NCI-H510A treated with DMSO at 0.1 percent for 48 hours (cell line): ENCODE measurements at places on chromosomes 1 and 21.

DNA sequence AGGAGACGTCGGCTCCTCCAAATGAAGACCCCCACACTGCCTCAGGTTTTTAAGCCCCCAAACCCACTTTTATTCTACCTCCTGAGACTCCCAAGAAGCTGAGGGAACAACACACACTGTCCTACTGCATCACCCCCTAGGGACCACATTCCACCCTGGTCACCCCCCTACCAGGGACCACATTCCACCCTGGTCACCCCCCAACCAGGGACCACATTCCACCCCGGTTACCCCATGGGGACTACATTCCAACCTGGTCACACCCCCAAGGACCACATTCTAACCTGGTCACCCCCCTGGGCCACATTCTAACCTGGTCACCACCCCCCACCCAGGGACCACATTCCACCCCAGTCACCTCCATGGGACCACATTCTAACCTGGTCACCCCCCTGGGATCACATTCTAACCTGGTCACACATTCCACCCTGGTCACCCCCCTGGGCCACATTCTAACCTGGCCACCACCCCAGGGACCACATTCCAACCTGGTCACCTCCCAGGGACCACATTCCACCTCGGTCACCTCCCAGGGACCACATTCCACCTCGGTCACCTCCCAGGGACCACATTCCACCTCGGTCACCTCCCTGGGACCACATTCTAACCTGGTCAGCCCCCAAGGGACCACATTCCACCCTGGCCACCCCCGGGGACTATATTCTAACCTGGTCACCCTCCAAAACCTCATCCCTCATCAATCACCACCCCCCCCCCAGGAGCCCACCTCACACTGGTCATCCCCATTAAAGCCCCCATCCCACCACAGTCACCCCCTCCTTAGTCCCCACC, 587.6 kb downstream of the NPHP4 start:
- DNase-seq = no peak

DNA sequence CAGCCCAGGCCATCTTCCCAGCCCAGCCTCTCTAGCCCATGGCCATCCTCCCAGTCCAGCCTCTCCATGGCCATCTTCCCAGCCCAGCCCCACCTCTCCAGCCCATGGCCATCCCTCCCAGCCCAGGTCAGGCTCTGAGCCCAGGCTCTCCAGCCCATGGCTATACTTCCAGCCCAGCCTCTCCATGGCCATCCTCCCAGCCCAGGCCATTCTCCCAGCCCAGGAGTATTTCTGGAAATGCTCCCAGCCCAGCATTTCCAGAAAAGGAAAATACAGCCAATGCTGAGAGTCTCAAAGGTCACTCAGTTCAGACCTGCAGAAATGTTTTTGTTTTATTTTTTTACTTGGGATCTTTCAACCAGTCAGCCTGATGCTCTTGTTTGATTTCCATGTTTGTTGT, 70.0 kb upstream of the ZNF281 start:
- DNase-seq = no peak

- DNase-seq = no peak
These were observed 363.5 kb downstream of the KCNH1 start for GRCh38 chr1:210770396-210770984.

GRCh38 chr1:155245163-155245524, 10.1 kb downstream of the ENTREP3 start:
- no peak for DNase-seq

- DNase-seq = no peak
These were observed 52.8 kb upstream of the STUM start for GRCh38 chr1:226495716-226496115.

DNA sequence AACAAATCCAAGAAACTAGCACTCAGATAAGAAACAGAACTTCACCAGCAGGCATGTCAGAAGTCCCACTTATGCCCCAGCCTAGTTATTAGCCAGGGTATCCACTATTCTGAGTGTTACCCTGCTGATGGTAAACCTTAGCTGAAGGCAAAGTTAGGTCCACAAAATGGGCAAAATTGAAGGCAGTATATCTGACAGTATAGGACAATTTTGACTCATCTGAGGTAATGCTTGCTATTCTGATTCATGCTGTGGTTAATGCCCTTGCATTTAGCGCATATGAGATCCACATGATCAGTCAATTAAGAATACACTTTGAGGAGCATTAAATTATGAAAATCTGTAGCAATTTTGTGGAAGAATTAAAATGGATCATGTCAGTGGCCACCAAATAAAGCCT, 15.1 kb downstream of the IFI44 start:
- no peak for DNase-seq

DNA sequence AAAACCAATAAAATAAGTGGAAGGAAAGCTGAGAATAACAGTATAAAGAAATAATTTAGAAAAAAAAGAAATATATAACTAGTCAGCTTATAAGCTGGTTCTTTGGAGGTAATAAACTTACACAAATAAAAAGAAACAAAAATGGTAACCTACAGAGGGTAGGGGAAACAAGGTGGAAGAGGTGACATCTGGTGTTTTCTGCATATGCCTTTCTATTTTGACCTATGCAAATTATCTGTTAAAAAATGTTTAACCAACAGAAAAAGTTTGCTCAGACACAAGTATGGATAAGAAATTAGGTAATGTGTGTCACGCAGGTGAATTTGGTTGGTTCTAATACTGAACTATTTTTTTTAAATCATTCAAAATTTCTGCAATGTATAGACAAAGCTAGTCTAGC, 53.6 kb upstream of the DMRTA2 start:
- DNase-seq = no peak

GRCh38 chr1:182450087-182450486, at the start of gene RGSL1:
Gene RGSL1 (plus strand): TSS chr1:182450146. CDS start chr1:182450166, 20 bp downstream.
- no peak for DNase-seq

DNA sequence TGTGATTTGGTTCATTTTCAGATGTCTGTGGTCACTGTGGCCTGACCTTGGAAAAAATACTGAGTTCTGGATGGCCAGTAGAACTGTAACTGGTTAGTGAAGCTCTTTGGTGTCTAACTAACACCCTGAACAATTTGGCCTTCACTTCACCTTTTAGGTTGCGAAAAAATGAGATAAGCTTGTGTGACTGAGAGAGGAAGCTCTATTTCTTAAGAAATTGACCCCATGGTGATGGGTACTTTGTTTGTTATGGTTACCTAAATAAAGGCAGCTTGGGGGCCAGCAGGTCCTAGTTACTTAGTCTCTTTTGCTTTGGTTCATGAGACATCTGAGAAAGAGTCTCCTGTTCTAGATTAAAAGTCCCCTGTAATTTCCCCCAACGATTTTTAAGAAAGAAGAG, 181.6 kb downstream of the ZNF326 start:
- DNase-seq = no peak

GRCh38 chr1:6498576-6499111, 7.2 kb upstream of the PLEKHG5 start:
- DNase-seq = no peak

GRCh38 chr1:202155478-202156021, 4.9 kb downstream of the PTPN7 start:
- peak; percentile 11 for DNase-seq

DNA sequence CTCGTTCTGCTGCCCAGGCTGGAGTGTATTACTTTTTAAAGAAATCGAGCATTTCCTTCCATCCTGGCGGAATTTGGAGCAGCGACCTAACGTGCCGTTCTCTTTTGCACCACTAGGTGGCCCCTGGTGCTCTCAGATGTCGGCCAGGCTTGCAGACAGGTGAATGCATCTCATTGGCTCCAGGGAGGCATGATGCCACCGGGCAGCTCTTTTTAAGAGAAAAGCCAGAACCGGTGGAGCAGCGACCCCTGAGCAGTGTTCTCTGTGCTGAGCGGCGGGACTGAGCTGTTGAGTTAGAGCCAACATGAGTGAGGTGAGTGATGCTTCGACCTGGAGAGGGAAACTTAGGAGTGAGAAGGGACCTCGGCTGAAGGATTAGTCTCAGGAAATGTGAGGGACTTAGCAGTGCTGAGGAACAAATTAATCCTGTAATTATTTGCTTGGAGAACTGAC, at the start of gene PCP4:
Gene PCP4 (plus strand): TSS at position 241 of the 453 bp plus-strand sequence. CDS start 64 bp downstream, at position 305.
- DNase-seq = peak; percentile 81

DNA sequence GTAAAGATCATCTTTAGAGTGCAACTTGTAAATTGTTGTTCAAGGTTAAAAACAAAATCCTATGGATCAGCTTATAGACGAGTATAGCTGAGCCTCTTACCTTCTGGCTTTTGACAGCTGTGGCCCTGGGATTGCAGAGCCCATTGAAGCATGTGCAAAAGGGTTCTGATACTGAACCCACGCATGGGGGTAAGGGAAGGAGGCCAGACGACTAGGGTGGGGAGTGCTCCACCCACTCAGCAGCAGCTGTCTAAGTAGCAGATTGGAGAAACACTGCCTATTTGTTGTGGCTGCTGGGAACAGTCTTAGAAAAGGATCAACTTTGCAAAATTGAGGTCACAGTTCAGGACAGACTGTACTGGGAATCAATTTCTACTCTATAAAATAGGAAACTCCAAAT, 16.1 kb downstream of the CD101 start:
- no peak for DNase-seq

GRCh38 chr21:44706706-44707581, 4.4 kb downstream of the TSPEAR start:
- DNase-seq = no peak

- no peak for DNase-seq
These were observed 423.7 kb downstream of the MRPL39 start for GRCh38 chr21:25183577-25183976.
